ENCODE measurements at places on chromosomes 5 and 9.

GRCh38 chr9:71352837-71353236 is 231.4 kb upstream of the TRPM3 start:
- DNase-seq: no peak

GRCh38 chr9:2817999-2818803 is 25.7 kb downstream of the PUM3 start:
- no peak for DNase-seq

DNA sequence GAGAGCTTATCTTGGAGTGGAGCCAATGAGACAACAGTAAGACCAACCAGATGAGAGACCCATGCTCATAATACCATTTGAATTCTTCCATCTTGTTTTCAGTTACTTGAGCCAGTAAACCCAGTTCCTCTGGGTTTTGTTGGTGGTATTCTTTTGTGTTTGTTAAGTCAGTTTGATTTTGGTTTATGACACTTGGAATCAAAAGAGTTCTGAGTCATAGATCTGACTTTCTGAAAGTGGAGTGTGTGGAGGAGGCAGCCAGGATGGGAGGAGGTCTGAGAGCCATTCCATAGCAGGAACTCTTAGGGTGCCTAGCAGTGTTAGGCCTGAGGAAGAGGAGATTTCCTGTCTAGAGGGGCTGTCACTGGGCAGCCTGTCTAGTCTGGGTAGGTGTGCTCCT is 24.6 kb upstream of the PANK3 start:
- DNase-seq: no peak

- DNase-seq: no peak
Observed at GRCh38 chr5:157378509-157378908, 81.5 kb upstream of the NIPAL4 start.

DNA sequence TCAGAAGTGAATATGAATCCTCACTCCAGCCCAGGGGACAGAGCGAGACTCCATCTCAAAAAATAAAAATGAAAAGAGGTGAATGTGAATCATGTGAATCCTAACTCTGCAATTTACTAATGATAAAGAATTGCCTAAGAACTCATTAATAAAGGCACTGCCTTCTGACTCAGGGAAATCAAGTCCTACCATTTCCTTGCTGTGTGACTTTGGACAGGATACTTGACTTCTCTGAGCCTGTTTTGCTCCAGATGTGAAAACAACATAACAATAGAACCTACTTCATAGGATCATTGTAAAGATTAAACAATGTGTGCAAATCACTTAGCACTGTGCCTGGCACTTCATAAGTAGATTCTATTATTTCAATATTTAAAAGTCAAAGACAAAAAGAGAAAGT is 15.1 kb upstream of the PWWP2A start:
- DNase-seq: no peak

DNA sequence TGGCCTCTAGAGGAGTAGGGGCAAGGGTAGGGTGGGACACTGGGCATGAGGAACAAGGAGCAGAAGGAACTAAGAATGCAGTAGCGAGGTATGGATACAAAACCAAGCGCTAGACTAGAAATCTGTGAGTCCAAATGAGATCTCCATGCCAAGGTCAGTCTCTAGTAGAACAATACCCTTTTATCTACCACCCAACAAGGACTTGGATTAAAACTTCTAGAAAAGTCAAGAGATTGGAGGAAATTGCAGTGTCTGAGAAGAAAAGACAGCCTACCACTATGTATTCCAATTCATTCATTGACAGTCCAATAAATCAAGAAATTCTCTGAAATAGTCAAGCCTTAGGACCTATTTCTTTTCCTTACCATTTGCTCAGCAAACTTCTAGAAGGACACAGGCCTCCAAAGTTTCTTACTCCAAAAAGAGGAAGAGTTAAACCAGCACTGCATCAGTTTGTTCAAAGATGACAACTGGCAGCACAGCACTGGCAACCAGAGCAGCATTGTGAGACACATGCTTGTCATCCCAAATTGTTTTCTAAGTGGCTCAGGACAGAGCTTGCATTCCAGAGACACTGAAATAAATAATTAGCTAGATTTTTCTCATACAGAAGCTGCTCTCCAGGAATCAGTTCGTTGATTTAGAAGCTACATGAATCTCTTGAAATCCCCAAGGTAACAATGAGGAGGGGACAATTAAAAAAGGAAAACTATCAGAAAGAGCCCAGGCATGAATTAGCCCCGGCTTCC is 22.6 kb downstream of the ABCA1 start:
- DNase-seq: no peak

- no peak for DNase-seq
Observed at GRCh38 chr5:160919626-160920025, 67.6 kb upstream of the ATP10B start.

DNA sequence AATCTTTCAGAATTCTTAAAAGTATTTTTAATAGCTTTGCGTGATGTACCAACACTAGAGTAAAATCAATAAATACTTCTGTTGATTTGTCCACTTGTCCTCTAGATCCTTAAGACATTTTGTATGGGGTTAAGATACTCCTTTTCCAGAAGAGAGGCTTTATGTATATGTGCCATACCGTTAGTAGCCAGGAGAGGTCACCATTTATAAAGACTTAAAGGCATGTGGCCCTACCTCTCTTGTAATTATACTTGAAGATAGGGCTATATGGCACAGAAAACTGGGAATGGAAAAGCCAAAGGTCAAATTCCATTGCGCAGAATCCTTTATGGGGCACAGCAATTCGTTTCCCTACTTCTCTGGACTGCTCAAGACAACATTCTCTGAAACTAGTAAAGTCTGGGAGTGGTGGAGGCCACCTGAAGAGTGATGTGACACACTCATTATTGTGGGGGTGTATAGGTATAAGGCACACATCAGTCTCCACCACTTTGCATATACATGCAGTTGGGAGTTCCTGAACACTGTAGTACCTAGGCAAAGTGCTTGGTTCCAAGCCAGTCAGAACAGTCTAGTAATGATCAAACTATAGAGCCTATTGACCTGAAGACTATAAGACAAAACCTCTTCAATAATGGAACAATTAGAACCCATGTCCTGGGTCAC is 140.1 kb upstream of the FBXL17 start:
- no peak for DNase-seq

GRCh38 chr9:6090277-6091210 is 75.1 kb upstream of the RANBP6 start:
- DNase-seq: no peak

GRCh38 chr5:157126-157715 is 34.1 kb upstream of the LRRC14B start:
- no peak for DNase-seq

DNA sequence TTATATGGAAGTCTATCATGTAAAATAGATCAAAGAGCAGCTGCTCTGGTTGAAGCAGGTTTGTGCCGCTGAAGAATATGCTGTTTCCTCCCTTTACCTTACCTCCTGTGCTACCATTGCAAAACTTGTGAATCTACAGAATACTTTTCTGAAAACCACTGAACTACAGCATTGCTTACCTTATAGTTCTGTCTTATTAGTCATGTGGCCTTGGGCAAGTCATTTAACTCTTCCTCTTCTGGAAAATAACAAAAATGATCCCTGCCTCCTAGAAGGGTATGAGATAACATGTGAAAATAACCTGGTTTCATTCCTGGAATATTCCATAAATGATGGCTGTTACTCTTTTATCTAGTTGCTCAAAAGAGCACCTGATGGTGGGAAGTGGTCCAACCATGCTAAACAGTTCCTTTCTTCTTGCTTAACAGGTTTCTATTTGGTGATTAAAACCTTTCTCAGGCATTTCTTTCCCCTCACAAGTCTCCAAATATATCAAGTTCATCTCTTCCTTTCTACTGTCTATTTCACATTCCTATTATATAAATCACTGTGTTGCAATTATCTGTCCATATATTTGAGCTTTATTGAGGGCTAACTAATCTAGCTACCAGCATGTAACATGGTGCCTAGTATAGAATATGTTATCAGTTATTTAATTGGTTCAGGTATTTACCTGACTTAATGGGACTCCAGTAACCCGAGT is 15.0 kb downstream of the TRIM32 start:
- no peak for DNase-seq

DNA sequence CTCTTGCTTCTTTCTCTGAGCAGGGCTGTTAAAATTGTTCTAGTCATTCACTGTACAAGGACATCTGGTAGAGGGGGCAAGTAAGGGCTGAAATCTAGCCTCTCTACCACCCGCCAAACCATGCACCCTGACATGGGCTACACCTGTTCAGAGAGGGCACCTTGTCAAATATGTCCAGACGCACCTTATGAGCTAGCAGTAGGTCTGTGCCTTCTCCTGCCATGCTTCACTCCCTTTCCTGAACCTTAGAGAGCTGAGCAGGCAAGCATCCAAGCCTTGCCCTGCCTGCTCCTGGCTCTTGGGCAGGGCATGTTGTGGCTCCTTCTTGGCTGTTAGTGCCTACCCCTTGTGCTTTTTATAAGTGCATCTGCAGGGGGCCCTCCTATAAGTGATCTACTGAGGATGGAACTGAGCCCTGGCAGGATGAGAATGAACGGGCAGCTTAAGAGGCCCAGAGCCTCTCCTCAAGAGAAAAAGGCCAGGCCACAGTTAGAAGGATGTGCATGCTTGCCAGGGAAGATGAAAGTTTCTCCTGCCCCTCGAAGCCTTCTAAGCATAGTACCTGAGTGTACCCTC is 3.8 kb upstream of the NEUROG1 start:
- DNase-seq: no peak

DNA sequence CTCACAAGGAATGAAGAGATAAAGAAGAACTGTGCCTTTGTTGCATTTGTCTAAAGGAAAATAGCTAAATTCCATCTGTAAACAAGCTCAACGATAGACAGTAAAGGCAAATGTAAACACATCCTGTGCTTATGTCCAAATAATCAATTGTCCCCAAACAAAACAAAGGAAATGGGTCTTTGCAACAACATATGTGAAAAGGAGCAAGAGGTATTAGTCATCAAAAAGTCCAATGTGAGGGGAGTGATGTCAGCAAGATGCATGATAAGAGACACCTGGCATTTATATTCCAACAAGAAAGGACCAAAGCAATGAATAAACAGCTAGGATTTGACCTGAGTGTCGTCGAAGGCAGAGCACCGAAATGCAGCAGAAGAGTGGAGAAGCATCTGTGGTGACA is 209.1 kb downstream of the ASTN2 start:
- no peak for DNase-seq

- DNase-seq: no peak
Observed at GRCh38 chr5:7420510-7421280, 24.8 kb downstream of the ADCY2 start.

GRCh38 chr5:136145030-136145429 is 12.4 kb downstream of the SMAD5 start:
- no peak for DNase-seq

GRCh38 chr5:23367874-23368273 is 139.5 kb upstream of the PRDM9 start:
- no peak for DNase-seq

- DNase-seq: no peak
Observed at GRCh38 chr5:163506095-163506457, 657 bp downstream of the MAT2B start.

DNA sequence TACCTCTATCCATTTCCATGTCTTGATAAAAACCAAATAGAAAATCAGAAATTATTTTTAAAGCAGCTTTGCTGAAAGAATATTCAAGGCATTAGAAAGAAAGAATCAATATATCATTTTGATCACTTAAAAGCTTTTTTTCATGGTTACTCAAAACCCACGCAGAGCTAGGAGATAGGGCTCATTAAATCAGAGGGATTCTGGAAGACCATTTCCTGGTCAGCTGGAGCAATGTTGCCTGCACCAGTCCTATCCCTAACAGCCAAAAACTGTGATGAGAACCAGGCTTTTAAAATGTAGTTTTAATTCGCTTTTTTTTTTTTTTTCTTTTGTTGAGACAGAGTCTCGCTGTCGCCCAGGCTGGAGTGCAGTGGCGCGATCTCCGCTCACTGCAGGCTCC is 72.3 kb downstream of the ARSB start:
- DNase-seq: no peak

- DNase-seq: no peak
Observed at GRCh38 chr5:143964919-143965318, 153.0 kb downstream of the HMHB1 start.

DNA sequence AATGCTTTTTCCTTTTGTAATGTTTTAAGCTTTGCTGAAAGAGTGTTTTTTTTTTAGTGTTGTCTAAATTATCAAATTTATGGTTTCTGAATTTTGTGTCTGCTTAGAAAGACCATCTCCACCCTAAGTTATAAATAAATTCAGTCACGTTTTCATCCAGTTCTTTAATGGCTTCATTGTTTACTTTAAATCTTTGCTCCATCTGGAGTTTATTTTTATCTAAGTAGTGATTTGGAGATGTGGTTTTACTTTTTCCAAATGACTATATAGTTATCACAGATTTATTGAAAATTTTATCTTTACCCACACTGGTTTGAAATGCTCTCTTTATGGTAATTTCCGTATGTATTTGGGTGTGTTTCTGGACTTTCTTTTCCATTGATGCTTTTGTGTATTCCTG is 577.2 kb upstream of the ZNF608 start:
- DNase-seq: no peak

DNA sequence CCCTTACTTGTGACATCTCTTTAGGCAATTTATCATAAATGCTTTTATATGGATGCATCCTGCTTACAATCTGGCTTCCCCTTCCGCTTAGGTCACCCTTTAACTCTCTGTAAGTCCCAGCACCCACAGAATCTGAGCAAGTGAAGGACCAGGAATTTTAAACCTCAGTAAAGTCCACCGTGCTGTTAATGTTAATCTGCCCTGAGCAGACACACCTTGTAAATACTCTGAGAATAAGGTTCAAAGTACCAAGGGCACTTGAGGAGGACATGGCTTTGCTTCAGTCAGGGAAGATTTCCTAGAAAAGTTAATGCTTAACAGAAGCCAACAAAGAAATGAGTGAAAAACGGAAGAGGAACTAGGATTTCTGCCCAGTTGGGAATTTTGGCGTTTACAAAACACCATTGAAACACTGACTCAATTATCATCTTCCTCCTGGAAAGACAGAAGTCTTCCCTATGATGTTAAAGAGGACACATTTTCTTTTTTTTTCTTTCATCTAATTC is 26.4 kb upstream of the TTC39B start:
- no peak for DNase-seq

- DNase-seq: no peak
Observed at GRCh38 chr5:110873773-110874437, 135.1 kb downstream of the SLC25A46 start.

DNA sequence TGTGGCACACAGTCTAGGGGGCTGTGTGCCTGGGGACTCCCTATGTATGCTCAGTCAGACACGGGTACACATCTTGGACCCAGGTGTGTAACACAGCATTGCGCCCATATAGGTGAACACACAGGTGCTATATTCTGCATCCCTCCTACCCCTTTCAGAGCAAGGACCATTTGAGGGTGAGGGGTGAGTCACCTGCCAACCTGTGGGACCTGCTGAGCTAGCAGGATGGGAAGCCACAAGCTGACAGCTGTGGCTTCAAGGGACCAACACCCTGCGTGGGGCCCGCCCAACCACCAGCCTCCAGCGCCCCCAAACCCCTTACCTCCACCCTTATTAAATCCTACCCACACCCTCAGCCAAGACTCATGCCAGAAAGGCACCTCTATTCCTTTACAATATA is 14.6 kb upstream of the AQP7 start:
- DNase-seq: no peak

Data from stimulated activated naive B cell treated with anti-CD40 and anti-IgM and Interleukin-4, amounts not matched to agents 10 μg/mL and 1 μg/mL and 100 μg/mL, for 72 hours (primary cell).